Naive thymus-derived CD8-positive, alpha-beta T cell (primary cell): ENCODE measurements at places on chromosomes 12 and 14.

DNA sequence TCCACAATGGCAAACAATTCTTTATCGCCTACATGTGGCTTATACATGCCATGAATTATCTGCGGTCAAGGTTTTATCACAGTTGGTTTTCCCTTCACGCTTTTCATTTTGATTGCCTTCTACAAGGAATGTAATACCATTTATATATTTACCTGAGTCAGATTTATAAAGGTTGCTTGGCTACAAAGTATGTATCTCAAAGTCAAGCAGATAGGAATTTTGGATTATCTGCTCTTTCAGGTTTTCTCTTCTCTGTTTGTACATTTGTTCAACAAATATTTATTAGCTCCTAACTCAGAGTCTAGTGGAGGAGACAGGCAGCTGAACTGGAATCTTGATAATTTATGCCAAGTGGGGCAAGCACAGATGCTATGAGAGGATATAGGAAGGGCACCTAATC is 28.5 kb upstream of the CISTR start:
- H3K4me1 ChIP-seq = no peaks in the 10 kb centered on the region
- peaks cover 73% of the 10 kb centered on the region for H3K27me3 ChIP-seq
- DNase-seq = no peak
- H3K27ac ChIP-seq = no peak overlapping the region
- H3K4me3 ChIP-seq = no peak overlapping the region

DNA sequence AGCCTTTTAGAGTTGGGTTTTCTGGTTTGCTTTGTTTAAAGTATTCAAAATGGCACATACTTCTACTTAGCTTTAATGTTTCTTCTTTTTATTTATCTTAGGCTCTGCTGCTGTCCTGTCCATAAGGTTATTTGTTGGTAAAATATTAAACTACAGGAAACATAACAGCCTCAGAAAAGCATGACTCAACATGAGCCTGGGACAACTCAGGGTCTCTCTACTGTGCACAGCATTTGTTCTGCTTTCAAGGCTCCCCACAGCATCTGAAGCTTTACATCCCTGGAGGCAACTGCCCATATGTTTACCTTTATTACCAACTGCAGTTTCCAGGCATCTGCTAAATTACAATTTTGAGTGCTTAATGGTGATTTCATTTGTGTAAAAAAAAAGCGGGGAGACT is 954.2 kb upstream of the FBXO33 start:
- no peak overlapping the region for H3K27ac ChIP-seq
- no peaks in the 10 kb centered on the region for H3K36me3 ChIP-seq
- no peak overlapping the region for H3K4me3 ChIP-seq
- no peaks in the 10 kb centered on the region for H3K4me1 ChIP-seq

DNA sequence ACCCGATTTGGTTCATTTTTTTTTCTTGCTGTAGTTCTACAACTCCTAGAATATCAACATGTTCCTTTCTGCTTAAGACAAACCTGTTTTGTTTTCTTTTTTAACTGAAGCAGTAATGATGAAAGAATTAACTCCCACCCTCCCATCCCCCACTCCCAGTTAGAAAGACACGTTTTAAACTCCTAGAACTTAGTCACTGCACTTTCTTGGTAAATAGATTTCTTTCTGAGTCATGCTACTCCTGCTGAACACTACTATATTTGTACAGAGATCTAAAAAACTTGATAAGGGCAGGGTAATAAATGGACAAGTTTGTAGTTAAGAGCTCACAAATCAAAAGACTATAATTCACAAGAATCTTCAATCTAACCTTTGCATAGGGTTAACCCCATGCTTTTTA is 118.9 kb upstream of the PTPRB start:
- no peak overlapping the region for H3K4me3 ChIP-seq
- no peak for DNase-seq
- H3K36me3 ChIP-seq = no peaks in the 10 kb centered on the region
- H3K4me1 ChIP-seq = no peaks in the 10 kb centered on the region

GRCh38 chr12:65657635-65658034 is 166.6 kb upstream of the HMGA2 start:
- peaks cover 11% of the 10 kb centered on the region for H3K27me3 ChIP-seq
- H3K36me3 ChIP-seq = no peaks in the 10 kb centered on the region
- no peak for DNase-seq
- no peak overlapping the region for H3K4me3 ChIP-seq
- no peak overlapping the region for H3K27ac ChIP-seq

DNA sequence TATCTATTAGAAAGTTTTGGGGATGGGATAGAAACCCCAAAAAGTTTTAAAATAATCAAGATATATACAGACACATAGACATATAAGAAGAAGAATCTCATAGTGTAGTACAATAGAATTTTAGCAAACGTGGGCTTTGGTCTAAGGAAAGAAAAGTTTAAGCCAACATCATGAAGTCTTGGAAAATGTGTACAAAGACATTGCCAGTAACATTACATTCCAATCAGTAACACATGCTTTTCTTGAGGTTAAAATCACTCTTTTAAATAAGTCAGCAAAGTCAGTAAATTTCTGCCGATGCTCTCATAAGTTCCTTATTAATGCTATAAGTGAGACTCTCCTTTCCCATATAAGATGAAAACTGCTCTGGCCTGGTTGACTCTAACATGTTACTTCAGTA is 201.1 kb upstream of the LRIG3 start:
- peaks cover 6% of the 10 kb centered on the region for H3K36me3 ChIP-seq
- no peak overlapping the region for H3K27ac ChIP-seq
- DNase-seq = no peak
- H3K27me3 ChIP-seq = no peaks in the 10 kb centered on the region

DNA sequence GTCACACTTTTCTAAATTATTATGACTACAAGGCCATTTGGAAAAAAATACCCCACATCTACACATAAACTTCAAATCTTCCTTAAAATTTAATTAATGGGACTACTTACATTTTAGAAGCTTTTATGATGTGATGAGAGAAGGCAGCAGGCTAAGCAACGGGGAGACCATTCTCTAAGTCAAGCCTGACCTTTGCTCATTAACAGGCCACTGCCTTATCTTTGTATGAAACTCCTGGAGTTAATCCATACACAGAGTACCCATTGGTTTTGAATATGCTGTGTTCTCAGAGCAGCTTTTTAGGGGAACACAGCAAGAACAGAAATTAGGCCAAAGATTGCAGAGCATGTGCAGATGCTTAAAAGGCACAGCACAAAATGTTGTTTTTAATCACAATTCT is 35.5 kb upstream of the LRIG3 start:
- H3K27me3 ChIP-seq = no peaks in the 10 kb centered on the region
- H3K27ac ChIP-seq = no peak overlapping the region
- no peaks in the 10 kb centered on the region for H3K36me3 ChIP-seq
- H3K4me1 ChIP-seq = no peaks in the 10 kb centered on the region

- peak overlapping the region; percentile 97 for H3K27ac ChIP-seq
- peaks cover 97% of the 10 kb centered on the region for H3K4me1 ChIP-seq
- H3K36me3 ChIP-seq = peaks cover 5% of the 10 kb centered on the region
- H3K4me3 ChIP-seq = peak overlapping the region; percentile 77
- no peaks in the 10 kb centered on the region for H3K27me3 ChIP-seq
- DNase-seq = peak; percentile 50
Observed at GRCh38 chr14:70660967-70661893, 19.5 kb downstream of the TTC9 start.
